ENCODE measurements at places on chromosomes 2 and 18.

DNA sequence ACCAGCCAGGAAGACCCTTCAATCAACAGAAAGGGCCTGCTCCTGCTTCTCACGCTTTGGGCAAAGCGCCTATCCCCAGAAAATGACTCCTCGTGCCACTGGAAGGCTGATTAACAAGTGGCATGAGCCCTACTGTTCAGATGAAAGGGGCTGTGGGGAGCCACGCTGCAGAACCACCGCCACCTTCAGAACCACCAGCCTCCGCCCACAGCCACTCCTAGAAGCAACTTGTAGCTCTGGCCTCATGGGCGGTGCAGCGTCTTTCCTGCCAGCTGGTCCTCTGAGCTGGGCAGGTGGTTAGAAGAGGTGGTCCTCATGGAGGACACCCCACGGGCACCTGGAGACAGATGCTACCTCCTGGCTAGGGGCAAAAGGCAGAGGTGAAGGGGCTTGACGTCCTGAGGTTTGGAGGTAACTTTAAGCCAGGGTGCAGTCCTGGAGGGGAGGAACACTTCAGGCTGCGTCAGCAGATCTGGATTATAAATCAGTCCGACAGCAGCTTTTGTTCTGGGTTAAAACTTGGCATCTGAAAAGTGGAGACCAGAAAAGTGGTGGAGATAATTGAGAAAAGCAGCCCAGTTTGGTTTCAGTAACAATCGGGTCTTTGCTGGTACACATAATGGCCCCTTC is 861 bp upstream of the SEMA4C start:
- no peak for DNase-seq

DNA sequence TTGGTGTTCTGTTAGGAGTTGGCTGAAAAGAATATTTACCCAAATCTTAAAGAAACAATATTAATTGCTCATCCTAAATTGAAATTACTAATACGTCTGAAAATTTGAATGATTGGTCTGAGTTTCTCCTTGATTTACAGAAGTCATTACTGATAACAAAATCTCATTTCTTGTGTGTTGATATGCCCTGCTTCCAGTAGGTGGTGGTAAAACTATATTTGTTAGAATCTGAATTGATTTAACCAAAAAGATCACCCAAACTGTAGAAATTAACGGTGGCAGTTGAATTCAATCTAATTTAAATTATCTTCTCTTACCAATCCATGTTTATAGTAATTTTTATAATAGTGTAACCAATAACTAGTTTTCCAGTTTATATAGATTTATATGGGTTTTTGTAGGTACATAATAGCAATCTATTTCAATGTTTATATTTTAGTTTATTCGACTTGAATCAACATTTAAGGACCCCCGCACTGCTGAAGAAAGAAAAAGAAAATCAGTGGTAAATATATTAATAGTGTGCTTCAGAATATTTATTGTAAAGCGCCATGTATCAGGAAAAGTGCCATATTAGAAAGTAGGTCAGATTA is 38.3 kb downstream of the PAPOLG start:
- no peak for DNase-seq

DNA sequence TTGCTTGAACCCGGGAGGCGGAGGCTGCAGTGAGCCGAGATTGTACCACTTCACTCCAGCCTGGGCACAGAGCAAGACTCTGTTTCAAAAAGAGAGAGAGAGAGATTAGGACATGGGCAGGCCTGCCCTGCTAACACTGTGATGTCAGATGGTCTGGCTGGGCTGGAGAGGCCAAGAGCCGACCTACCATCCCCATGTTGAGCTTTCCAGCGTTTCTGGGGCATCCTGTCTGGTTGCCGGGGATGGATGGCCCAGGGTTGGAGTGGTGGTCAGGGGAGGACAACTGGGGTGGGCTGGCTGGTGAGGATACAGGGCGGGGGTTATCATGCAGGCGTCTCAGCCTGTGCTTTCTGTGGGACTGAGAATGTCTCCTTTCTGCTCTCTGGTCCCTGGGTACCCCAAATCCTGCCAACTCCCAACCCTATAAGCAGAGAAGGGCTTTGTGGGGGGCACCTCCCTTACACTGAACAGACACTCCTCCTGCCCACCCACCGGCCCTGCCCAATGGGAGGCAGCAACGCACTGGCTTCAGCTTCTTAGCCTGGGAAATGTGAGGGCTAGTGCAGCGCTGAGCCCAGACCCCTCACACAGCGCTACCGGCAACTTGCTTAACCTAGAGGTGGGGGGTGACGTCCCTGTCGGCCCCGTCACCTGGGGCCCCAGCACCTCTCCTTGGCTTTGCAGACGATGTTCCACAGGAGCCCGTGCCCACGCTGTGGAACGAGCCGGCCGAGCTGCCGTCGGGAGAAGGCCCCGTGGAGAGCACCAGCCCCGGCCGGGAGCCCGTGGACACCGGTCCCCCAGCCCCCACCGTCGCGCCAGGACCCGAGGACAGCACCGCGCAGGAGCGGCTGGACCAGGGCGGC is 5.4 kb downstream of the SNORC start:
- DNase-seq = no peak

DNA sequence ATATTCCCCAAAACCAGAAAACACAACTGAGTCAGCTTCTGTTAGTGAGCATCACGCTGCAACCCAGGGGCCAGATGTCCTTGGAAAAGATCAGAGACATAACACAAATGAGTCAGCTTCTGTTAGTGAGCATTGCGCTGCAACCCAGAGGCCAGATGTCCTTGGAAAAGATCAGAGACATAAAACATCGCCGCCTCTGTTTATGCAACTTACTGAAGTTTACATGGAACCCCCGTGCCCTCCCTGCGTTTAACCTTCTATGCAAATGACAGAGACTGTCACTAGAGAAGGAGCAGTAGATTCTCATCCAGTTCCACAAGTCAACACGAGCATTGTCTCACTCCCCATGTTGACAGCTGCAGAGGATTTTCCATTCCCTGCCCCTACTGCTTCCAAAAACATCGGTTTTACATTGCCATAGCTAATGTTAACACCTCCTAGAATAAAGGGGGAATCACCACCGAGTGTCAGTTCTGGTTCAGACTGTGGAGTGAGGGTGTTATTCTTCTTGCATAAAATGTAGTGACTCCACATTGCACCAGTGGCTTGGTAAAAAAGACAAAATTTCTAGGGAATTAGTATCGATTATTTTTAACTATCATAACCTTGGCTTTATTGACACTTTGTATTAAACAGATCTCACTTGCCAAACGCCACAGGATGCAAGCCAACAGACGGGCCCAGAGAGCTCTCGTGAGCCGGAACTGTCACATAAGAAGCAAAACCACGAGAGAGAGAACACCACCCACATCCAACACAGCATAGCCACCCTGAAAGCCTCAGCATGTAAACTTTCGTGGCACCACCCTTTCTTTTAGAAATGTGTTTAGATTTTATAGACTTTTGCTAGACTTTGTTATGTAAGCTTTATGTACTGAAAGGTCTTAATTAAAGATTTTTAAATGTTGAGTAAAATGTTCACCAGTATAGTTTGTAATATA is 87.7 kb downstream of the SH3YL1 start:
- no peak for DNase-seq

GRCh38 chr2:212672186-212672585 is 133.6 kb upstream of the ERBB4 start:
- no peak for DNase-seq

DNA sequence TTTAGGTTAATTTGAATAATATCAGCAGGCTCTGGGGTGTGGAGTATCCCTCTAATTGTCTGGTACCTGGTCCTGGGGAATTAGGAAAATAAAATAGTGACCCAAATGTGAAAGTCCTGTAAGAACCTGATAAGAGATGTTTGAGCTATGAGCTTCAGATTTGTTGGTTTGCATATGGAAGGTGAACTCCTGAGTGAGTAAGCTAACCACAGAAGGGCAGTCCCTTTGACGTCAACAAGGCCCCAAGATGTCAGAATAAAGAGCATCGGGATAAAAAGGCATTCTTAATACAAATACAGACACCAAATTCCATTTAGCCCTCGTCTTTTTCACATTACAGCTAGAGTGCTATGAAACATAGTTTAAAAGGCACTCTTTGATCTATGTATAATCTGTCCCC is 1366.3 kb upstream of the TMEFF2 start:
- no peak for DNase-seq

DNA sequence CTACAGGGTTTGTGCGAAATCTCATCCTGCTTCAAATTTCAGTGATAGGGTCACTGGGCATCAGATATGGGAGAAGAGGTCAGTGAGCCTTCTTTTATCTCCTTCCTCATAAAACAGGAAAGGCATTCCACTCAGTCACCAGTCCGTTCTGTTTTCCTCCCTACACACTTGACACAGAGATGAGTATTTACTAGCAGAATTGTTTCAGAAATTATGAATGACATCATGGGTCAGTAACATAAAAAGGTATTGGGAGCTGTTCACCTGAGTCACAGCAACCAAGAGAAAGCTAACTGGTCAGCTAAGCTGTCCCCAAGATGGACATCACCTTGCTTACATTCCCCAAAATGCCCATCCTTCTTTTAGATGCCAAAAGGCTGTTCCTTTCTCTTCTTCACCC is 96.3 kb downstream of the ACVR1 start:
- no peak for DNase-seq

GRCh38 chr2:207497596-207497995 is 32.2 kb upstream of the CREB1 start:
- no peak for DNase-seq

GRCh38 chr18:26233208-26233607 is 7.0 kb downstream of the TAF4B start:
- DNase-seq = no peak

DNA sequence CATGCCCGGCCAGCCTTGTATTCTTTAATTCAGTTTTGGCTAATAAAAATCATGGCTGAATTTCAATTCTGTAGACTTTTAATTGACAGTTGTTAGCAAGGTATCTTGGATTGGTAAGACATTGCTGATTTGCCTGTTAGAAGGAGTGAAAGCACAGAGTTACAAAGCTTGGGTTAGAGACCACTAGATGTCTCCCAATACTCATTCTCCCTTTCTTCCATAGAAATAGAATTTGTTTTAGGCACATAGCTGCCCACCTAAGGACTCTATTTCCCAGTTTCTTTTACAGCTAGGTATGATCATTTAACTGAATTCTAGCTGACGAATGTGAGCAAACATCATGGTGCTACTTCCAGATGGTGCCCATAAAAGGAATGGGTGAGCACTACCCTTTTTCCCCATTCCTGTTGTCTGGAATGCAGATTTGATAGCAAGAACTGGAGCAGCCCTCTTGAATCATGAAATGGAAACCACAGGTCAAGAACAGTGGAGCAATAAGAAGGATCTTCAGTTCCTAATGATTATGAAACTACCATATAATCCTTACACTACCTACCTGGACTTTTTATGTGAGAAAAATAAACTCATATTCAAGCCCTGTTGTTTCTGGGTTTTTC is 17.5 kb downstream of the PECR start:
- no peak for DNase-seq

DNA sequence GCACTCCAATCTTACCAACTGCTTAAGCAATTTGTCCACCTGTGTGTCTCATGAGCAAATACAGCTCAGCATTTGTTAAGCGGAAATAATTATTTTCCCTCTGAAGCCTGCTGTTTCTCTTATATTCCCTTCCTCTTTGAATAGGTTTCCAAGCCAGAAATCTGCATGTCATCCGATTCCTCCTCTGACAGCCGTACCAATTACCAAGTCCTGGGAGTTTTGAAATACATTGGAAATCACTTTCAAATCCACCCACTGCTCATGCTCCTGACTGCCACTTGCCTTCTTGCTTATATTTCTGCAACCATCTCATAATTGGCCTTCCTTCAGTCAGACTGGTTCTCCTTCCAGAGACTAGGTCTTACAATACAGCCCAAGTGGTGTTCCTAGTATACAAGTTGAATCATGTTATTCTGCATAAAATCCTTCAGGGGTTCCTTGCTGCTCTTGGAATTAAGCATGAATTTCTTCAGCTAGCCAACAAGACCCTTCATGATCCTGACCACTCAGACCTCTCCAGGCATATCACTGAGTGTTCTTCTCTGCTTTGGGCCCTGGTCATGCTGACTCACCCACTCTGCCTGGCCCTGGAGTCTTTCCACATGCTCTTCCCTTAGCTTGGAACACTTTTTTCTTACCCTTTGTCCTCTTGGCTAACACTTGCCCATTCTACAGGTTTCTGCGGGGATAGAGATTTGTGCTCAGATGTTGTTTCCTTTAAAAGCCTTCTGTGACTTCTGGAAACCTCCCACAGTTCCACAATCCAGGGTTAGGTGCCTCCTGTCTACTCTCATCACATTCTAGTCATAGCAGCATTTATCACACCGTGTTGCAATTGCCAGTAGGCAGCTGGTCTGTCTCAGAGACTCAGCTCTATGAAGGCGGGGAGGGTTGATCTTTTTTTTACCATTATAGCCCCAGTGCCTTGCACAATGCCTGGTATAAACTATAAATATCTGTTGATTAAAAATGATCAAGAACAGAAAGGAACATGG is 157.6 kb downstream of the ARL6IP6 start:
- DNase-seq = no peak

DNA sequence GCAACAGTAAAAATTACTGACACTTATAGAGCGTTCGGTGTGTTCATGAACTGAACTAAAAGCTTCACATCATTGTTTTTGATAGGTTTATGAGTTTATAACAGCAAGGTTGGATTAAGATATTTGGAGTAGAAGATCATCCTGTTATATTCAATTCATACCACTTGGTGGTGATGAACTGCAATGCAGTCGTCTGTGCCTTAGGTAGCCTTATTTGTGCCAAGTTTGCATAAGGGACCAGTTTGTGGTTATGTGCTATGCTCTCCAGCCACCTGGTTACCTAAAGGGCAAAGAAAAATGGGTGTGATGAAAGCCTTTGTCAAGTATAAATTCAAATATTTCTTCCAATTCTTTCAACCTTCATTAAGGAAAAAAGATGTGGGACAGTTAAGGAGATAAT is 150.9 kb upstream of the KCNH7 start:
- DNase-seq = no peak

DNA sequence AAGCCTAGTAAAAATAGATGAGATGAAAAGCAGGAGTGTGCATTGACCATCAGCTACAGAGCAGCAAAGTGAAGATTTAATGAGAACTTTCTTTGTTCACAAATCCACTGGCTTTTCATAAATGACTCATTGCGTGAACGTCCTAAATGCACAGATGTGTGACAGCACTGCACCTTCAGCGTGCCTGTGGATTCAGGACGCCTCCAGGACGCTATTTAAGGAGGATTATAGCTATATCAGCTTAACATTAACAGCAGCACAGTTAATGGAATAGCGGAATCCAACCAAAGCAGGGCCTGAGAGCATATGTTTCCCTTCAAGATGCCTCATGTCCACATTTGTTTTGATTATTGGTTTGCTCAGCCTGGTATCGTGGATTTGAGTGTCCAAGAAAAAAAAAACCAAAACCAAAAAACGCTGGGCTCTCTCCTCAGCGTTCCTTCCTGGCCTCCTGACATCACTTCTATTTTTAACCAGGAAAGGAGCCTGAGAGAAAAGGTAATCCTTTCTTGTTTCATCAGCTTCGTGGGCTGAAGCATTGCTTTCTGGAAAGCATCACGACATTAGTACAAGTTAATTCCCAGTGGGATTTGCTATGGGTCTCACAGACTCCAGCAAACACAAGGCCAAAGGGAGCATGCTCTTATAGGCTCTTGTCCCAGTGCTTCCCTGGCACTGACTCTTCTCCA is 447.0 kb upstream of the SMIM21 start:
- no peak for DNase-seq

GRCh38 chr18:47149457-47150028 is 757 bp downstream of the HDHD2 start:
- no peak for DNase-seq

- no peak for DNase-seq
Observed at GRCh38 chr2:179974761-179975160, 32.3 kb downstream of the CWC22 start.

All from stimulated activated CD4-positive, alpha-beta T cell treated with anti-CD3 and anti-CD28 coated beads, Interleukin-1b, Interleukin-23, amount 100 ng/mL, for 24 hours (primary cell).